ENCODE measurements at places on chromosomes 13 and 19.

DNA sequence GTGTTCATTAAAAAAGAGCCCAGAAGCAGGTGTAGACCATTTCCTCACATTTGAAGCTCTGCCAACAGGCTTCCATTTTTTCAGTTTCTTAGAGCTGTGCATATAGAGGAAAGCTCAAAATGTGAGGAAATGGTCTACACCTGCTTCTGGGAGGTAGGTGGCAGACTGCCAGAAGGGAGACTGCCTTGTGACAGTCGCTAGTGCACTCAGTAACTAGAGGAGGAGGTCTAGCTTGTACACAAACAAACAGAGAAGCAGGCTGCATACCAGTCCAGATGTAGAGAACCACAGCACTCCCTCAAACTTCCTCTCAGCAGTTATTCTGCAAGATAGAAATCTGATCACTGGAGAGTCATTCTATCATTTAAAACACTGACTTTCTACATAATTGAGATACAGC, 800.2 kb downstream of the EFNB2 start:
- no peak for DNase-seq

GRCh38 chr19:28586474-28586873, 626.5 kb downstream of the UQCRFS1 start:
- no peak for DNase-seq

DNA sequence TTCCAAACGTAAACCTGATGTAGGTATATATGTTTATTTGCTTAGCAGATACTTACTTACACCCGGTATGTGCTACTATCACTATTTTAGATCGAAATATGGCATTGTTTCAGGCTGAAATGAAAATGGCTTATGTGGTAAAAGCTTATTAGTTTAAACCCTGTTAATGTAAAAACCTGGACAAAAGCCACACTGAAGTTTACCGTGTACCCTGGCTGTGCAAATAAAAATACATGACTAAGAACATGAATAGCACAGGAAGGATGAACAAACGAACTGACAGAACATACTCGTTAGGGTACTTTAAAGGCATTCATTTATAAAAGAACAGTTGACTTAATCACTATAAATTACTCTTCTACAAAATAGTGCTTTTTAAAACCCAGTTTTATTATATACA, 6.6 kb downstream of the CLDN10 start:
- no peak for DNase-seq

- DNase-seq = no peak
These were observed 38.5 kb downstream of the SPATA13 start for GRCh38 chr13:24199016-24199415.

GRCh38 chr19:39915101-39915847, 19.2 kb downstream of the FCGBP start:
- no peak for DNase-seq

GRCh38 chr13:68439817-68440216, 1209.7 kb upstream of the PCDH9 start:
- no peak for DNase-seq

DNA sequence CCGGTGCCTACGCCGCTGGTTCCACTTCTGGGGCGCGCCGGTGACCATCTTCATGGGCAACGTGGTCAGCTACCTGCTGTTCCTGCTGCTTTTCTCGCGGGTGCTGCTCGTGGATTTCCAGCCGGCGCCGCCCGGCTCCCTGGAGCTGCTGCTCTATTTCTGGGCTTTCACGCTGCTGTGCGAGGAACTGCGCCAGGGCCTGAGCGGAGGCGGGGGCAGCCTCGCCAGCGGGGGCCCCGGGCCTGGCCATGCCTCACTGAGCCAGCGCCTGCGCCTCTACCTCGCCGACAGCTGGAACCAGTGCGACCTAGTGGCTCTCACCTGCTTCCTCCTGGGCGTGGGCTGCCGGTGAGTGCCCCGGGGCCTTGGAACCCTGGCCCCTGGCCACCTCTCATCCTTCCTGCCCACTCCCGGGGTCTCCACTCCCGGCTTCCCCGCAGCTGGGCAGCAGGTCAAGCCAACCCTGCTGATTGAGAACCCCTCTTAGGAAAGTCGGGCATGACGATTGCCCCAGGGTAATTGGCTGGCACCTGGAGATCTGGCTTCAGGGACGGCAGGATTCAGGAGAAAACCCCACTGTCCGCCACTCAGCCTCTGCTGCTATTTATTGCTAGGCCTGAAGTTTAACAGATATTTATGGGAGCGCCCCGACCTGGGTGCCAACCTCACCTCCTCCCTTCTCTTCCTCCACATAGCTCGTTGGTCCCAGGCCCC, 39.1 kb downstream of the TRPM4 start:
- no peak for DNase-seq

- DNase-seq = no peak
These were observed 19.2 kb upstream of the SPACA4 start for GRCh38 chr19:48587387-48587786.

- no peak for DNase-seq
These were observed 646 bp downstream of the TMEM161A start for GRCh38 chr19:19137556-19138108.

DNA sequence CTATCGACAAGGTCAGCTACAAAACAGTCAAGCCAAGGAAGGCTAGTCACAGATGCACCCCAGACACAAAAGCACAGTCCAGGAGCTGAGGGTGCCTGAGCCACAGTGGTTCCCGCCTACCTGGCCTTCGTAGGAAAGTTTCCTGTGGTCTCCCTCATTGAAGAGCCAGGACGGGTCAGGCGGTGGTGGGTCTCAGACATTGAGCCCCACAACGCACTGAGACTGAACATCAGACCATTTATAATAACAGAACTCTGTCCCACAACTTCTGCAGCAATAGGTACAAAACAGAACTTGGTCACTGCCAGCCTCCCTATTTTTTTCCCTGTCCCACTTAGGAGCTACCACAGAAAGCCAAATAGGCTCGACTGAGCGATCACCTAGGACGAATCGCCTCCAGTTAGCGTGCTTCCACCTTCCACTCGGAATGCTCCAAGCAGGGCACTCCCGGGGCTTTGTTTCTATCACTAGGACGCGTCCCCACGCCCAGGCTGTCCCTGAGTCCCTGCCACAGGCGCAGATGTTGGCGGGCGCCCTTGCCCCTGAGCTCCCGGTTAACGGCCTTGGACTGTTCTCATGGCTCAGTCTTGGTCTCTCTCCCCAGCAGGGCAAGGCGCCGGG, 640 bp upstream of the ZNF544 start:
- no peak for DNase-seq

DNA sequence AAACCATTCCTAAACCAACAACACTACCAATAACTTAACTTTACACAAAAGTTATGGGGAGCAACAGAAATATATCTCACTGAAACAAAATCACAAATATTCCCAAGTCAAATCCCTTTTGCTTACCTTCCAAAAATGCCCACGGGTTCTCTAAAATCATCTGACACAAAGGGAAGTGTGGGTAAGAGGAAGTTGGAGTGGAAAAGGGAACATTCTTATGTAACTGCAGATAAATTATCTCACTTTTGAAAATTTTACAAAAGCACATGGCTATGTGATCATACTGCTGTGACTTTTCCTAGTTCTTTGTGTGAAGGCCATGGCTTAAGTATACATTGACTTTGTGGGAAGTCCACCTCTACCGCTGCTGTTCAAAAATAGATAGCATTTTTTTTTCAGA, 350.5 kb downstream of the GPC6 start:
- DNase-seq = no peak
